ENCODE measurements at places on chromosomes 2 and 18. TPM values are rescaled to one million over a fixed set of nuclear protein-coding genes. Genes with fewer than 3 reads are reported as not detected.

DNA sequence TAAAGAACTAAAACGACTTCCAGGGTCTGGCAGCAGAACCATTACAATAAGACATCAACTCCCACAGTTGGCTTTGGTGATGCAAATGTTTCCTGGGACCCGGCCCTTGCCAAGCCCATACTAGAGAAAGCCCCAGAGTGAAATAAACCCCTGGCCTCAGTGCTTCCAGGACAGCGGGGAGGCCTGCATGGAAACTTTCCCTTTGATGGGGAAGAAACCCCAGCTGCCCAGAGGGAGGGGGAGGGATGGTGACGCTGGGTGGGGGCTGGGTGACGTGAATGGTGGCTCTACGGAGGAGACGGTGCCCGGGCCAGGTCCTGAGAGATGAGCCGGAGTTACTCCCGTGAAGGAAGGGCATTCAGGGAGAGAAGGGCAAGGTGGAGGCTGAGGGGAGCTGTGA is 27.5 kb downstream of the INHBB start:
- DNase-seq: no peak

The ERFE gene
- total RNA-seq: 10.2 TPM

DNA sequence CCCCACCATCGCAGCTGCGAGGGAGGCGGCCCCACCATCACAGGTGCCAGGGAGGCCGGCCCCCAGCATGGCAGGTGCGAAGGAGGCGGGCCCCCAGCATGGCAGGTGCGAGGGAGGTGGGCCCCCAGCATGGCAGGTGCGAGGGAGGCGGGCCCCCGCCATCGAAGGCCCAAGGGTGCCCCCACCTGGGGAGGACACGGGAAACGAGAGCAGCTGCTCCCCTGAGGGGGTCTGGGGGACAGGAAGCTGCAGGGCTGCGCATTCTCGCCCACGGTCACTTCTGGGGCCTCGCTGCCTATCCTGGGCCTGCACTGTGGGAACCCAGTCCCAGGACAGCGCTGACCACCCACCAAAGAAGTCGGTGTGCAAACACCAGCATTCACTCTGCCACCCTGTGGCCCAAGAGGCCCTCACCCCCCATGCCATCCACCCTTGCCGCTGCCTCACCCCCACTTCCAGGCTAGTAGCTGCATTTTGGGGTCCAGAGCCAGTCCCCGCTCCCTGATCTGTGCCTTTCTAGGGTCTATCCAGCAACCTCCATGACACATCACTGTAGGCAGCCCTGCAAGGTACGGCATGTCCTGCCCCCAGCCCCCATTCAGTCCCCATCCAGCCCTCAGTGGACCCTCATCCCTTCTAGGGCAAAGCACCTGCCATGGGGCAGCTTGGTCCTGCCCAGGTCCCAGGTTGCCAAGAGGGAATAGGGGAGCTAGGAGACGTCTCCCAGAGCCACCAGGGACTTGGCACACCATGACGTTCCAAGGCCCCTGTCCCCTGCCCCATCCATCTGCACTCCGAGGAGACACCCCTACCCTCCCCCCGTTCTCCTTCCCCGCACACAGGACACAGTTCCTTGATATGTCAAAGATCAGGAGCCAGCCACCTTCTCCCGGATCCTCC is 24.0 kb upstream of the GPC1 start:
- no peak for DNase-seq

The POTEF gene
- total RNA-seq: not detected

DNA sequence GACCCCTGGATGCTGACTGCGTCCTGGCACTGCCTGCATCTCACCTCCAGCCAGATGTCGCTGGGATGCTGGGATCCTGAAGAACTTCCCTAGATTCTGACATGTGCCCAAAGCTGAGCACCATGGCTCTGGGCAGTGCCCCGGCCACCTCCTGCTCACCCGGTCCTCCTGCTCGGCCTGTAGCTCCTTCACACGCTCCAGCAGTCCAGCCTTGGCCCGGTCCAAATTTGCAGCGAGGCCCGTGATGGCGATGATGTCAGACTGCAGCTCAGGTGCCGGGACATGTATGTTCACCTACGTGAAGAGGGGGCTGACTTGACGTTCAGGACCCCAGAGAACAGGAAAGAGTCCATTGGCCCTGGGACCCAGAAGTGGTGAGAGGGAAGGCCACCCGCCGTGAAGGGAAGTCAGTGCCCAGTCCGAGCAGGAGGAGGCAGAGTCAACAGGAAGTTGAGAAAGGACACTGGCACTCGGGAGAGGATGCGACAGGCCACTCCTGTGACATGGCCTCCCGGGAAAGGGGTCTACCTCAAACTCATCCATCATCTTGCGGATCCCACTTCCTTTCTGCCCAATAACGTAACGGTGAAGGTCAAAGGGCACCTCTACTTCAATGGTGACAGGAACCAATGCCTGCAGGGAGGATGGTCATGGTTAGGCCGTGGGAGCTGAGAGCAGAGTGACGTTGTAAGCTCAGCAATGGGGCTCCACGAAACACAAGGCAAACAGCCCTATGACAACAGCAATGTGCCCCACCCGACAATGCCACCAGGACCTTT is 46.7 kb downstream of the ANO7 start:
- DNase-seq: no peak

- DNase-seq: peak; percentile 81
These were observed 4.9 kb downstream of the ZAP70 start for GRCh38 chr2:97718051-97718882.

DNA sequence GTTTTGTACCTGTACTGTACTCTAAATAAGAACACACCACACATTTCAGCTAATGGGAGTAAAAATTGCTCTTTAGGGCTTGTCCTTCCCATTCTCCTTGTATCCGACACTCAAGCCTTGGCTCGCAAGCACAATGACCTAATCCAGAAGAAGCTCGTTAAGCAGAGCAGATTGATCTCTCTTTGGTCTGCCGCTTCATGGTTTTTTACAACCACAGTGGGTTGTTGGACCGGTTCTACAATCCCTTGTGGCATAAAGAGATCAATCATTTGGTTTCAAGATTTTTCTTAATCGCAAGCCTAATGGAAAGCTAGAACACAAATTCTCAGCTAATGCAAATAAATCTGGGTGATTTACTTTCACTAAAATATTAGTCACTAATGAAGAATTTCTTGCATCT is 662.1 kb downstream of the LRP1B start:
- DNase-seq: no peak

The DNAJB2 gene
- total RNA-seq: 55.3 TPM

- no peak for DNase-seq
These were observed 104.2 kb upstream of the FZD7 start for GRCh38 chr2:201929281-201930026.

The XIRP2 gene
- total RNA-seq: not detected

DNA sequence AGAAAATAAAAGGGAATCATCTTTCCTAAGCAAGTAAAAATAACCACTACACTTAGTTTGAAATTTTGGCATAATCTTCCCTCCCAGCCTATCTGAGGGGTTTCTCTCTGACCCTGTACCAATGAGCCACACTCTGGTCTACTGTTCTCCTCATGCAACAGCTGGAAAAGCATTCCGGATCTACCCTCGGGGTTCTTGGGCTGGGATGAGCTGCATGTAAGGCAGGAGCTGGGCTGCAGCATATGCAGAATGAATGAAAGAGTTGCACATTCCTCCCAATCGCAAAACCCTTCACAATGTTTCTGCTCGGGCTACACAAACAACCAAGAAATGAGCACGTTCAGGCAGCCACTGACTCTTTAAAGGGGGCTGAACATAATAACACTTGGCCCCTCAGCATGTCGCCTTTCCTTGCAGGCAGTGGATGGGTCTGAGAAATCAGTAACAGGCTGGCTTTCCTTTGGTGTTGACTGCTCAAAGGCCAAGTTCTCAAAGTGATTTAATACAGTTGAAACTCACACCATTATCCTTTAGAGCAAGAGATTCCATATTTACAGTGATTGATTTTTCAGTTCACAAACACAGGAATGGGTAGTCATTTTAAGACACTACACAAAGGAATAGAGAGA is 180.4 kb upstream of the ZFP36L2 start:
- DNase-seq: no peak

DNA sequence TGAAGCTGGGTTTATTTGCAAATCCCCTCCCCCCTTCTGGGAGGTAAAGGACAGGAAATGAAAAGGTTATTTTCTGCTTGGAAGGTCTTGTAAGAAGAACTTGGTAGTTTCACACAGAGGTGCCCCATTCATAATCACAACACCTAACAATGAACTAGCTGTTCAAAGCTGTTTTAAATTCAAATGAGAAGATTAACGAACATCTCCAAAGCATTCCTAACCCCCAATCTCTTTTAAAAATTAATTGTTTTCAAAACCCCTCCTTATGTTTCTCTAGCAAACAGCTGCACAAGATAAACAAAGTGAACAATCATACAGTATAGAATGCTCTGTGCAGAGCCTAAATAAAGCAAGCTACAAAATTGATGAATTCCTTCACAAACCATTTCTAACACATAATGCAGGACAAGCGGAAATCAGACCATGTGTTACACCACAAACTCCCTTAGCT is 271.4 kb downstream of the SATB2 start:
- peak; percentile 90 for DNase-seq

The DNER gene
- not detected for total RNA-seq

The OBSL1 gene
- total RNA-seq: 0.18 TPM

- DNase-seq: peak; percentile 79
These were observed 69.8 kb downstream of the NFATC1 start for GRCh38 chr18:79465392-79465991.

DNA sequence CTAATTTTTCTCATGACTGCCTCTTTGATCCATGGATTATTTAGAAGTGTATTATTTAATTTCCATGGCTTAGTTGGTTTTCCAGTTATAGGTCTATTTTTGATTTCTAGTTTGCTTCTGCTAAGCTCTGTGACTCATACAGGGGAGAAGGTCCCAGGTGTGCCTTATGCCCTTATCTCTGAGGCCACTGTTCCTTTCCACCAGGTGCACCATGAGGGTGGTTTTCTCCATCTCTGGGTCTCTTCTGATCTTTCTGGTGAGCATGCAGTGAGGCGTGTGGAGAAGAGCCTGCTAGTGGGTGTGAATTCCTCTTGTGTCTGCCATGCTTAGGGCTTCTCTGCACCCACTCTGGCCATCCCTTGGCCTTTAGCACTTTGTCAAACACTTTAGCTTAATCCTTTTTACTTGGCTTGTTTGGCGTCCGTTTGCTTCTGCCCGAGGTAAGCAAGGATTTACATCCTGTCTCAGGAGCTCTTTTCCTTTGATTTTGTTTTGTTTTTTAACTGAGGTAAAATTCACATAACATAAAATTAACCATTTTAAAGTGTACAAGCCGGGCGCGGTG is 129.8 kb upstream of the ARL4C start:
- no peak for DNase-seq

- DNase-seq: no peak
These were observed 352.7 kb upstream of the CDH2 start for GRCh38 chr18:28529644-28530043.

DNA sequence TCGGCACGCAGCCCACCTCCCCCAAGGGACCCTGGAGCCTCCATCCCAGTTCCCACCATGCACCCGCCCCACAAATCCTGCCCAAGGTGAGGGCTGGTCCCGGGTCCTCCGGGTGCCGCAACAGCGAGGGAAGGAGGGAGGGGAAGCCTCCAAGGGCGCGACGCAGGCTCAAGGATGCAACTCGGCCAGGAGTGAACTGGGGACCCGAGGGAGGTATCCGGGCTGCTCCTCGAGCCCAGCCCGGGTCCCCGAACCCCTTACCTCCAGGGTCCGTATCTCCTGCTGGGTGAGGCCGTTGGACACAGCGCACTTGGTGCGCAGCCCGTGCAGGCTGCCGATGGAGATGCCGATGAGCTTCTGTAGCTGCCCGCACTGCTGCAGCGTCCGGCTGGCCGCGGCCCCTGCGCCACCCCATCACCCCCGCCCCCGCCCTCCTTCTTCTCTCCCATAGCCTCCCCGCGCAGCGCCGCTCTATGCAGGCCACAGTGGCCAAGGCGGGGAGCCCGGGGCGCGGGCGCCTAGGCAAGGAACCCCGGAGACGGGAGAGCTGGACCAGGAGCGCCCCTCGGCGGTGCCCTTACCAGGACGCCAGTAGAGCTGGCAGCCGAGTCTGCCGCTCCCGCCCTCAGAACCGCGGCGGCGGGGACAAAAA is 124.1 kb downstream of the ANKRD30BL start:
- DNase-seq: peak; percentile 8

- DNase-seq: no peak
These were observed 170.3 kb upstream of the MGAT5 start for GRCh38 chr2:134083548-134083947.

DNA sequence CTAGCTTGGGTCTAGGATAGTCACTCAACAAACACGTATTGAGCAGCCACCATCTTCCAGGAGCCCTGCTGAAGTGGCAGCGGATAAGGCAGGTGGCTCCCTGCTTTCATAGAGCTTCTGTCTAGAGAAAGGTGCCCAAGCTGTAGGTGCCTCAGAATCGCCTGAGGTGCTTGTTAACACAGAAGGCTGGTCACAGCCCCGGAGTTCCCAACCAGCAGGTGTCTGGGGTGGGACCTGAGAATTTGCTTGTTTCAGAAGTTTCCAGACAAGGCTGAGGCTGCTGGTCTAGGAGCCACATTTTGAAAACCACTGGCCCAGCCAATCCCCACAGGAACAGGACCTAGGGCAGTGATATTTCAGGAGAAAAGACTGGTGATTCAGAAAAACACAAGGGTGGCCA is 45.3 kb upstream of the SMAD7 start:
- no peak for DNase-seq

DNA sequence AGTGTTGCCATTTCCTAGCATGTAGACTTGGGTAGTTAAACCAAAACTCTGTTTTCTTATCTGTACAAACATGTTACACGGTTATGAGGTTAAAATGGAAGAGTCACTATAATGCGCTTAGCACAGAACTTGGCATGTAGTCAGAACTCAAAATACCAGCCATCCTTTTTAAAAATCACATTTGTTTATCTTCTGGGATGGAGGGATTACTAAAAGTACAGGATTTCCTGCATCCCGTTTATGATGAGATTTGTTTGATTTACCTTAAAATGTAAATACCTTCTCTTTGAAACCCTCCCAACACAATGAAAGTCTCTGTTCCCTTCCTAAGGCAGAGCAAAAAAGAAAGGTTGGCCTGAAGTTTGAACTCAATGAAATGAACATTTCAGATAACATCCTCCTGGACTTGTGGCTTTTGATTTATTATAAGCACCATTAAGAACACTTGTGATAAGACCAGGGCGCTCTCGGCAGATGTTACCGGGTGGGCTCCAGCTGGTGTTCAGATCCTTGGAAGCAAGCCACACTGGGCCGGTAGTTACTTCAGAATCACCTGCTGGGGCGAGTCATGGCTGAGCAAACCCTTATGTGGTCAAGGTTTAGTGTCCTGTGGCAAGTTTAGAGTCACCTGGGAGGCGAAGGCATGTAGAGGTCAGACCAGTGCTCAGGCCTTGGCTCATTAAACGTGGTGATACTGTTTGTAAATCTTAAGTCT is 105.7 kb downstream of the MGAT5 start:
- DNase-seq: no peak

The HNMT gene
- total RNA-seq: not detected

The REG1B gene
- not detected for total RNA-seq

- DNase-seq: no peak
These were observed 36.0 kb upstream of the TEX51 start for GRCh38 chr2:126862730-126863129.

DNA sequence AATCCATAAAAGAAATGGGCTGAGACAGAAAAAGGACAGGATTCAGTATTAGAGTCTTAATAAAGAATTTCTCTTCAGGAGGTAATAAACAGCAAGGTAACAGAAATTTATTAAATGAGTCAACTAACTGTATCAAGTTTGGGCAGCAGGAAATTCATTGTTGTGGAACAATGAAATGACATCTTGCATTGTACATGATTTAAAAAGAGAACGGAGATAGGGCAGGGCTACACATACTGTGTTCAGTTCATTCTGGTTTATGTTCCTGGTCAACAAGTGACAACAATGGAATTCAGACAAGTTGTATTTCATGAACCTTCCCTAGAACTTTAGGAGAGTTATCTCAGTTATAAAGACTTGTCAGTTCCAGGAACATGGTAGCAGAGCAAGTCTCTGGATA is 961.3 kb downstream of the SOCS6 start:
- DNase-seq: no peak

Measured in OCI-LY7 (cell line).